ENCODE measurements at places on chromosomes 6 and 20.

DNA sequence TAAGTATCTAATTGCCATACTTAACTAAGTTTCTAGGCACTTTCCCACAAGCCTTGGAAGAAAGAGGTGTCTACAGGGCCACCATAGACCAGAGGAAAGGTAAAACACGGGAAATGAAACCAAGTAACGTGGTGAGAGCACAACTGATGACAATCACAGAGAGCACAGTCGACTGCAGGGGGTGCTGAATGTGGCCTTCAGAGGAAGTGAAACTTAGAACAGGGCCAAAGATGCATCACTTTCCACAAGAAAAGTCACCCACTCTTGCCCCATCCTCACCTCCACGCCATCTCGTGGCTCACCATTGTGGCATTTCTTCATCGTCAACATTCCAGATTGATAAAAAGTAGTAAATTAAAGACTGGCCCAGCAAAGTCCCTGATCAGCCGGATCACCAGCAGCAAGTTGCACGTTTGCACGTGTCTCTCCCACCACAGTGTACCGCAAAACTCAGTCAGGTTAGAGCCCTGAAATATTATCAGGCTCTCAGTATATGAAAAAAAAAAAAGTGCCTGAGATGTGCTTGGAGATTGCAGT is 31.4 kb downstream of the HIVEP2 start:
- DNase-seq: no peak

DNA sequence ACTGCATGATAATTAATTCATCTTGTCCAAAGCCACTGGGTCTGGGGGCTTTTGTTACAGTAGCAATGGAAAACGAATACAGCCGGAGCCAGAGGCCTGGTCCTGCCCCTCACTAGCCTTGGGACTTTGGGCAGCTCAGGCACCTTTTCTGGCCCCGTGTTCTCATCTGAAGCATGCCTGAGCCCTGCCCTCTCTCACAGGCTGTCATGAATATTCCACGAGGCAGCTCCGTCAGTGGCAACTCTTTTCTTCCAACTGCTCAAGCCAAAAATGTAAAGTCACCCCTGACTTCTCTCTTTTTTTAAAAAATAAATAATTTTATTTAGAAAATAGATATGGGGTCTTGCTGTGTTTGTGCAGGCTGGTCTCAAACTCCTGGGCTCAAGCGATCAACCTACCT is 5.3 kb downstream of the BNIP5 start:
- DNase-seq: no peak

- DNase-seq: no peak
Observed at GRCh38 chr6:4712291-4712690, 63.9 kb upstream of the CDYL start.

DNA sequence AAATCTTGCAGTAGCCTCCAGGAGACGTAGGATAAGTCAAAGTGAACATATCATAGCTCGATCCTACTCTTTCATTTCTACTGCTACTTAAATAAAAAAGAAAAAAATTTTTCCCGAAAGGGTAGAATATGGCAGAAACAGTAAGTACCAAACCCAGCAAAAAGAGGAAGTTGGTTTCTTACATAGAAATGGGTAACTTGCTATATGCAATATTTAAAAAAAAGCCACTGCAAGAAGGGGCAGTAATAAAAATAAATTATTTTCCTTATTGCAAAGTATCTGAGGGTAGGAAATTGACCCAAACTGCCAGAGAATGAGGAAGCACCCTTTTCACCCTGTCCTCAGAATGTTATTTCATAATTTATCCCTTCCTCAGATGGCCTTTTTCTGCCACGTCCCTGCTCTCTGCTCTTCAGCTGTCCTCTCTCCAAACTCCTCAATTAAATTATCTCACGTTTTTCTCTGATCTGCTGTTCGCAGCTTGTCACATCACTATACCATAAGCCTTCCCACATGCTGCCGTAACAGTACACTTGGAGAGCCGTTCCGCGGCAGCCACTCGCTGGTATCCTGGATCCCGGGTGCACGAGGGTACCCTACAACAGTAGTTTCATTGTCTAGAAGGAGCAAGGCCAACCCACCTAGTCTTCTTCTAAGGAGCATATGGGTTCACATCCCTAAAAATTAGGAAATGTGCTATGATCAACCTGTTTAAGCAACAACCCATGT is 149.6 kb downstream of the BACH2 start:
- DNase-seq: no peak

- peak; percentile 77 for DNase-seq
Observed at GRCh38 chr6:7200598-7201443, 93.1 kb downstream of the RREB1 start.

DNA sequence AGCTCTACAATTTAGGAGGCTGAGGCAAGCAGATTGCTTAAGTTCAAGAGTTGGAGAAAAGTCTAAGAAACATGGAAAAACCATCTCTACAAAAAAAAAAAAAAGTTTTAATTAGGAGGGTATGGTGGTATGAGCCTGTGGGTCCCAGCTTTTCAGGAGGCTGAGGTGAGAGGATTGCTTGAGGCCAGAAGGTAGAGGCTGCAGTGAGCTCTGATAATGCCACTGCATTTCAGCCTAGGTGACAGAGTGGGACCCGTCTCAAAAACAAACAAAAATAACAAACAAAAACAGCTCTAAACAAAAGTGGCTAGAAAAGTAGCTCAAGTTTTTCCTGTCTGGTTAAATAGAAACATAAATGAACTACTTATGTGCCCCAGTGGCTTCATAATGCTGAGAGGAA is 2133.6 kb upstream of the DEFB115 start:
- no peak for DNase-seq

GRCh38 chr6:24744911-24745310 is 26.0 kb upstream of the C6orf62 start:
- DNase-seq: no peak

Data from RWPE1 (cell line).